ENCODE measurements at places on chromosomes 7 and 10.

DNA sequence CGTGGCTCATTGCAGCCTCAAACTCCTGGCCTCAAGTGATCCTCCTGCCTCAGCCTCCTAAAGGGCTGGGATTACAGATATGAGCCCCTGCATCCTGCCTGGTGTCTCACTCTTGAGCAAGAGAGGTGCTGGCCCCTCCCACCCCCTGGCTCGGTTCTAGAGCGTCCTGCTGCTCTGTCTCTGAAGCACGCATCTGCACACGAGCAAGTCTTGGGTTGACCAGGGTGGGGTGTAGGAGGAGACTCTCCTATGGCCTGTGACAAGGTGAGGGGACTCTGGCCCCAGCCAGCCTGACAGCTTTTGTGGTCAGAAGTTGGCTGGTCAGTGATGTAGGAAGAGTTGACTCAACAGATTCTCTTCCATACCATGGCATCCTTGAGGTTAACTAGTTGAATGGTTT is 110.7 kb upstream of the CARD11 start:
- DNase-seq, result no peak

- no peak for DNase-seq
These were observed 83.0 kb upstream of the ATP6V0A4 start for GRCh38 chr7:138880881-138881578.

- DNase-seq, result no peak
These were observed 1.5 kb downstream of the GDF2 start for GRCh38 chr10:47323636-47324296.

- DNase-seq, result no peak
These were observed 40.9 kb upstream of the FRMD4A start for GRCh38 chr10:14371581-14371980.

GRCh38 chr7:118232837-118233236 is 8.3 kb downstream of the ANKRD7 start:
- DNase-seq, result no peak
